ENCODE measurements at places on chromosomes 1 and 21.

DNA sequence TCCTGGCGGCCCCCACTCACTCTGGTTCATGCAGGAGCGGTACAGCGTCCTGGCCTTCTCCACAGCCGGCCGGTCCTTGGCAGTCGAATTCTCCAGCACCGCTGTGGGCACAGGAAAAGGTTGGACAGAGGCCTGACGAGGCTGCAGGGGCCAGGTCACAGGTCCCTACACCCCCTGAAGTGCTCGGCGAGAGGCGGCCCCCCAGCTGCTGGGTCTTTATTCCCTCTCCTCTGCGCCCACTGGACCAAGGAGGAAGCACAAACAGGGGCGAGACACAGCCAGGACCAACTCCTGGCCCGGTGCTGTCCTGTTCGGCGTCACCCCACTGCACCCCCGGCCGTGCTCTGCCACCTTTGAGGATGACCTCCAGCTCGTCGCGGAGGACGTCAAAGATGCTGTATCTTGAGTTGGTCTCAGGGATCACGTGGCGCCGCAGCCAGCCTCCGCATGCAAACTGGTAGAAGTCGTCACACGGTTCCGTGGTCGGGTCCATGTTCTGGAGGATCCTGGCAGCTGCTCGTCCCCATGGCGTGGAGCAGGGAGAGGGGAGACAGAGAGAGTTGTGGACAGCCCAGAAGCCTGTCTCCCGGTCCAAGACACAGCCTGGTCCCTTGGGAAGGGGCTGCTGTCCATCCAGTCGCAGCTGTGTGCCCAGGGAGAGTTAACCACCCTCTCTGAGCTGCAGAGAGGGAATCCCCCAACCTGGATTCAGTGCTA is 22.9 kb downstream of the PRXL2B start:
- DNase-seq, result no peak

GRCh38 chr21:26469789-26470188 is 103.3 kb downstream of the CYYR1 start:
- DNase-seq, result no peak

GRCh38 chr21:31804008-31804394 is 68.8 kb upstream of the HUNK start:
- DNase-seq, result no peak

- no peak for DNase-seq
Observed at GRCh38 chr1:80533093-80533492, 1267.6 kb upstream of the ADGRL2 start.

GRCh38 chr1:53376041-53376461 is 48.2 kb upstream of the LRP8 start:
- no peak for DNase-seq

DNA sequence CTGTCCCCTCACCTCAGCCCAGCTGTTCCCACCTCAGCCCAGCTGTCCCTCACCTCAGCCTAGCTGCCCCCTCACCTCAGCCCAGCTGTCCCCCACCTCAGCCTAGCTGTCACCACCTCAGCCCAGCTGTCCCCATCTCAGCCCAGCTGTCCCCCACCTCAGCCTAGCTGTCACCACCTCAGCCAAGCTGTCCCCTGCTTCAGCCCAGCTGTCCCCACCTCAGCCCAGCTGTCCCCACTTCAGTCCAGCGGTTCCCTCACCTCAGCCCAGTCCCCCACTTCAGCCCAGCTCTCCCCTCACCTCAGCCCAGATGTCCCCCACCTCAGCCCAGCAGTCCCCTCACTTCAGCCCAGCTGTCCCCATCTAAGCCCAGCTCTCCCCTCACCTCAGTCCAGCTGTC is 88.4 kb upstream of the CSF3R start:
- no peak for DNase-seq

- DNase-seq, result no peak
Observed at GRCh38 chr1:246121533-246121932, 385.5 kb downstream of the SMYD3 start.

DNA sequence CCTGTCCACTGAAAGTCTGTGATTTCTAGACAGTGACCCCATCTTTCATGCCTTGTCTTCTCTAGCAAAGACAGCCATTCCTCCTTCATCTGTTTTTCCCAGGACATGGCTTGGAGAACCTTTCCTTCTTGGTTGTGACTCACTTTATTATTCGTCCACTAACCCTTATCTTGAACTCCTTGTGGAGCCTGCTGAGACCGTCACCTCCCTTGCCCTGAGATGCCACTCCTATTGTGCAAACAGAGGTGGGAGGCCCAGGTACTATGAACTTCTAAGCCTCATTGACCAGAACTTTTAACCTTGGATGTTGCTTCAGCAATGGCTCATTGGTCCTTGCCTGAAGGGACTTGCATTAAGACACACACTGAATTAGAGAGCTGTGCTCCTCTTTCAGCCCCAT is 117.5 kb downstream of the FOXD2 start:
- DNase-seq, result no peak

DNA sequence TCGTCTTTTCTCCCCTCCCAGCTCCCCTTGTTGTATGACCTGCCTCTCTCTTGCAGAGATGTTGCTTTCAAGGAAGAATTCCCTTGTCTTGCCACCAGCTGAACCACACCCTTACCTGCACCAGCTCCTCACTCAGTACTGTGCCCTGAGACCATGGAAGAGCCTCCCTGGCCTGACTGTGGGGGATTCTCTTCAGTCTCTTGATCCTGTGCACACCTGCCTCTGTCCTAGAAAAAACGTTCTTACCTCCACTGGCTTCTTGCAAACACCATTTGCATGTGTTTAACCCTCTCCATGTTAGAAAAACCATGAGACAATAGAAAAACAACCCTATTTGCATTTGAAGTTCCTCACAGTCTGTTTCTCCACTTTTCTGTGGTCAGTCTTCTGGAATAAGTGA is 43.3 kb upstream of the FCRL4 start:
- no peak for DNase-seq

- DNase-seq, result no peak
Observed at GRCh38 chr1:19435181-19435580, 50.2 kb downstream of the CAPZB start.

- no peak for DNase-seq
Observed at GRCh38 chr1:247829656-247830055, 5.7 kb upstream of the OR14A16 start.

GRCh38 chr1:4366091-4366490 is 288.3 kb upstream of the AJAP1 start:
- no peak for DNase-seq

GRCh38 chr1:190564117-190564516 is 86.5 kb upstream of the BRINP3 start:
- DNase-seq, result no peak

GRCh38 chr1:3477241-3477995 is 23.0 kb downstream of the ARHGEF16 start:
- no peak for DNase-seq

- DNase-seq, result no peak
Observed at GRCh38 chr1:24639881-24640280, 3.2 kb upstream of the SRRM1 start.

DNA sequence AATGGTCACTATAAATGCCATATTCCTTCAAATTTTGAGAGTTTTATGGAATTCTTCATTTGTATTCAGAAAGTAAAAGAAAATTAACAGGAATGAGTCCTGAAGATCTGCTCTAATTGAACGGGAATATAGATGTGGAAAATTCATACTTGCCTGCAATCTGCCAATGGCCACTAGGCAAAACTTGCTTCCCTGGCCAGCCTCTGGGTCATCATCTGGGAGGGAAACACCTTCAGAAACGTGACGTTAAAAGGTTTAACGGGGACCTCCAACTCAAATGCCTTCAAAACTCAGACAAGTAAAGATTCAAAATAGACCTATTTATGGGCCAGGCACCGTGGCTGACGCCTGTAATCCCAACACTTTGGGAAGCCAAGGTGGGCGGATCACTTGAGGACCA is 21.7 kb upstream of the CTSK start:
- no peak for DNase-seq

GRCh38 chr1:17849216-17849615 is 94.1 kb downstream of the ACTL8 start:
- no peak for DNase-seq

DNA sequence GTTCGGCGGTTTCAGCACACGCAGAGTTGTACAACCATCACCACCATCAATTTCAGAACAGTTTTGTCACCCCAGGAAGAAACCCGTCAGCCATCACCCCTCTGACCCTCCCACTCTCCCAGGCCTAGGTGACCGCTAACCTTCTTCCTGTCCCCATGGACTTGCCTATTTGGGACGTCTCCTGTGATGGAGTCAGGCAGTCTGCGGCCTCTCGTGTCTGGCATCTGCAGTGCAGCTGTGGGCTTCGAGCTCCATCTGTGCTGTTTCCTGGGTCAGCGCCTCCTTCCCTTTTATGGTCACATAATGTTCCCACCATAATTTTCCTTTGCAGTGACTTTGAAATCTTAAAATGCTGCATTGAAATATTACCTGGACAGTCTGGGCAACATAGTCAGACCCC is 24.4 kb downstream of the SLC45A1 start:
- no peak for DNase-seq

DNA sequence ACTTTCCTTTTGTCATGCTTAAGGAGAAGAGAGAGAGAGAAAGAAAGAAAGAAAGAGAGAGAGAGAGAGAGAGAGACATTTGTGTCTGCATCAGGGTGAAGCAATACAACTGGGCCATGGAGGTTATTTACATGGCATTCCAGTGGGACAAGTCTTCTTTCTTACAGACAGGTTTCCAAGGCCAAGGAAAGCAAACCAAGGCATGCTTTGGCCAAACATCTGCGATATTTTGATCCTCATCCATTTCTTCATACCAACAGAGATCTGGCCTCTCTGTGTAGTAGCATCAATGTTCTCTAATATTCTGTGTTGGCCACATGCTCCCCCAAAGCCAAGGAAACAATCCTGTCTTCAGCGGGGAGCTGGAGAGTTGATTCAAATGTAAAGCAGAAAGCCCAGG is 292.1 kb downstream of the SETD4 start:
- DNase-seq, result no peak
